Fibroblast of lung (primary cell): ENCODE measurements at places on chromosomes 7 and 10.

- peak; percentile 19 for DNase-seq
Observed at GRCh38 chr10:104308439-104308903, 29.8 kb downstream of the ITPRIP start.

DNA sequence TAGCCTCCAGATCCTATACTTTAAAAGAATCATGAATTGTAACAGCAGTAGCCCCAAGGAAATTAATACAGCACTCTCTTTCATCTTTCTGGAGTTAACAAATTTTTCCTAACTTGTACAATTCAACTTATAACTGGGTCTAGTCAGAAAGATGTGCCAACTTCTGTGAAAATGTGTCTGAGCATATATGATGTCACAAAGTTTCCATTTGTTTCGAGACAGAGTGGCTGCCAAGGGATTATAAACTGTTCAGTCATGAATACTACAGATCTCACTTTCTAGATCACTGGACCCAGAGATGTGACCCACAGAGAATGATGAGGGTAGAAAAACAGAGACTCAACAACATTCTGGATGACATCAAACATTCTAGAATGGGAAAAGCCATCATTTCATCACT lies 249.2 kb upstream of the PHF14 start:
- no peak for DNase-seq

GRCh38 chr10:100174699-100175677 lies 10.8 kb downstream of the ERLIN1 start:
- no peak for DNase-seq

GRCh38 chr10:25666276-25666675 lies 267.8 kb upstream of the MYO3A start:
- no peak for DNase-seq
